Muscle of back (tissue), 13 donors: ENCODE measurements at places on chromosomes 1 and 21.

DNA sequence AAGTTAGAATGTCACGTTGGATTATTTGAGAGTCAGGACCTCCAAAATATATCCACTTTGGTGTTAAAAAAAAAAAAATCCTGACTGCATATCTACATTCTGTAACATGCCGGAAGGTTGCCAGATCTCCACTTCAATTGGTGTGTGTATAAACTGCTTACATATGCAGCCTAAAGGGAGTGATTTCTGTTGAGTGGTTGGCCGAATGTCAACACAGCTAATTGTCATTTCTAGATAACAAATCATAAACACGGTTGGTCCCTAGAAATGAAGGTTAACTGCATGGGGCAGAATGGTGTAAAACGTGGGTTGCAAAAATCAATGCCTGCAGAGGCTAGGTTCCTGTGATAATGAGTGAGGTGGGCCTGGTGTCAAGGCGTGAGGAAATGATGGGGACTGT is 15.0 kb upstream of the ROR1 start:
- no peak for DNase-seq

GRCh38 chr1:1176931-1177330 is 3.3 kb downstream of the TTLL10 start:
- no peak for DNase-seq

- no peak for DNase-seq
Observed at GRCh38 chr1:29824511-29825273, 588.4 kb downstream of the PTPRU start.

- peak; percentile 37 for DNase-seq
Observed at GRCh38 chr21:14737922-14738321, 191.8 kb upstream of the SAMSN1 start.

DNA sequence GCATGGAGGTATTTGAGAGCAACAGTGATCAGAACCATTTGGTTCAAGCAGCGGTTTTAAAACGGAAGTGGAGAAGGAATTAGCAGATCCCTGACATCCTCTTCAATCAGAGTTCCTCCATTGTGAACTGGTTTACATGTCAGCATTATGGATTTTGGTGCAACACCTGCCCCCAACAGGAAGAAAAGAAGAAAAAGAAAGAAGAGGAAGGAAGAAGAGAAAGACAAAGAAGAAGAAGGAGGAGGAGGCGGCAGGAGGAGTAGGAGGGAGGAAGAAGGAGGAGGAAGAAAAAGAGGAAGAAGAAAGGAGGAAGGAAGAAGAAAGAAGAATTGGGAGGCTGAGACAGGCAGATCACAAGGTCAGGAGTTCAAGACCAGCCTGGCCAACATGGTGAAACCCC is 17.4 kb downstream of the NDUFS5 start:
- no peak for DNase-seq

DNA sequence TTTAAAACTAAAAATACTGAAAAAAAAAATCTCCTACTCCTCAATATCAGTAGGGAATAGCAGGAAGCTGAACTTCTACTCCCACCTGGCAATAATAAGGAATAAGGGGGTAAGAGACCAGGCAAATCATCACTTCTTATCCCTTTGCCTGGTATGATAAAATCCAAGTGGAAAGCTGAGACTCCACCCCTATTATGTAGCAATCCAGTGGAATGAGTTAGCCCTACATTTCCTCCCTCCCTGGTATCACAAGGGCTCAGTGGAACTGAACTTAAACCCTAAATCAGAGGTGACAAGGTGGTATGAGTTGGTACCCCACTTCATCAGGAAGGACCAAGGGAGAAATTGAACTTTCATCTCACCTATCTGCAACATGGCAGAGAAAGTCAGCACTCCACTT is 25.7 kb downstream of the TRIM33 start:
- DNase-seq: no peak

DNA sequence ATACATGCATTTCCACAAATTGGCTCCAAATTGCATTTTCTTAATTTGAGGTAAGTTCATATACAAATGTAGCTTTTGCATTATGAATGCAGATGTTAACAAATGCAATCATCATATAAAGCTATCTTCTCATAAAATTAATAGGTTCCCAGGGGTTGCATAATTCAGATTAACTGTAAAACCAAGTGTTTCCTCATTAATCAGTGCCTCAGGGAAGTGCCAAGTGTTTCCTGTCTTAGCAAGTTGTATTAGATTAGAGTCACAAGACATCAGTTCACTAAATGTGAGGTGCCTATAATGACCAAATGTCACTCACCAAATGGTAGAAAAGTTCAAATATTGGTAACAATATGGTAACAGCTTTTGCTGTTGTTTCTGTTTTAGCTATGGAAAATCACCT is 140.8 kb downstream of the PTGER3 start:
- no peak for DNase-seq

- no peak for DNase-seq
Observed at GRCh38 chr1:61953076-61953789, 211.0 kb downstream of the PATJ start.

- no peak for DNase-seq
Observed at GRCh38 chr1:117633423-117633822, 27.6 kb downstream of the TENT5C start.

GRCh38 chr1:192401825-192402224 is 85.0 kb downstream of the RGS21 start:
- no peak for DNase-seq

- DNase-seq: no peak
Observed at GRCh38 chr1:58159434-58159830, 387.1 kb downstream of the OMA1 start.

GRCh38 chr1:244092293-244092963 is 41.3 kb downstream of the ZBTB18 start:
- DNase-seq: peak; percentile 60

- DNase-seq: no peak
Observed at GRCh38 chr1:177305040-177306018, 134.6 kb downstream of the BRINP2 start.

DNA sequence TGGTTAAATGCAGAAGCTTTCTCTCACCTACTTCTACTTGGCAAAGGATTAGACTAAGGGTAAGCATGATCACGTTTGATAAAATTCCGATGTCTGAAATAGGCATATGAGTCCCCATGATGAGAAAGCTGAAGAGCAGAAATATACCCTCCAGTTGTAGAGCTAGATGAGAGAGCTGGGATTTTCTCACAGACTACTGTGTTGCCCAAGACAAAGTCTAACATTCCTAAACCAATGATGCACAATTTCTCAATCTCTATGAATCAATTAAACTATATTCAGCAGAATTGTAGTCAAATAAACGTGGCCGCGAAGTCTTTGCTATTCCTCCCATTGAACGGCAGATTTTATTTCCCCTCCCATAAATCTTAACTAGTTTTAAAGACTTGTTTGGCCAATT is 699.2 kb downstream of the KCNT2 start:
- DNase-seq: no peak

DNA sequence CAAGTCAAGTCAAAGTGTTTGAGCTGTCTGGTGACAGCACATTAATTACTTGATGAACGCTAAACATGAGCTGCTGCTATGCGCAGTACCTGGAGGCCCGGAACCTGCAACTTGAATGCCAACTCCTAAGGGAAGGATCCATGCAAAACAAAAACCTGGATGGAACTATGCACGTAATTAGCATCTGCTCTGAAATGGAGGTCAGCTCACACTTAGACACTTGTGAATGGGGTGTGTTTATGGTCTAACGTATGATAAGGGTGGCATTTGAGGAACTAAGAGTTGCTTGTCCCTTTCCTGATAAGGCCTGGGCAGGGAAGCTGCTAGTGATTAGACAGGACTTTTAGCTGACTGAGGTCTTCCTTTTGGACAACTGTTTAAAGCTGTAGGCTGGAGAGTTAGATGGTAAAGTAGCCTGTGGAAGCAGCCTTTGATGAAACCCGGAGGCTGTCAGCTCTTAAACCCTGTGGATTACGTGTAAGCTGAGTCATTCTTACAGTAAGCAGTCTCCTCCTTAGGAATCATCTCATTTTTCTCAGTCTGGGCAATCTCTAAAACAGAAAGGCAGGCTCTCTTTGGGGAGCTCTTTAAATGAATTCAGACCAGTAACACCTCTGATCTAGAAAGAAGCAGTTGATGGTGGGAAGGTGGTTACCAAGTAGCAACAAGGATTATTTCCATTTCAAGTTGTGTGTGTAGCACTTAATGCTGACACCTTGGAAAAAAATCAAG is 6.8 kb downstream of the TENT5C start:
- DNase-seq: no peak

- DNase-seq: no peak
Observed at GRCh38 chr1:150256554-150257341, 826 bp upstream of the CA14 start.

DNA sequence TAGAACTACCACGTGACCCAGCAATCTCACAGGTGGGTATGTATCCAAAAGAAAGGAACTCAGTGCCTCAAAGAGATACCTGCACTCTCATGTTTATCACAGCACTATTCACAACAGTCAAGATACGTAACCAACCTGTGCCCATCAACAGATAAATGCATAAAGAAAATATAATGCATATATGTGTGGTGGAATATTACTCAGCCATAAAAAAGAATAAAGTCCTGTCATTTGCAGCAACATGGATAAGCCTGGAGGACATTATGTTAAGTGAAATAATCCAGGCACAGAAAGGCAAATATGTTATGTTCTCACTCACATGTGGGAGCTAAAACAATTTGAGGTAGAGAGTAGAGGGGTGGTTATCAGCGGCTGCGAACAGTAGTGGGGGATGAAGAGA is 413.8 kb downstream of the SMYD3 start:
- DNase-seq: no peak

- DNase-seq: no peak
Observed at GRCh38 chr21:35510294-35510693, 461.2 kb upstream of the RUNX1 start.

- DNase-seq: no peak
Observed at GRCh38 chr1:165629848-165630628, 996 bp upstream of the MGST3 start.

DNA sequence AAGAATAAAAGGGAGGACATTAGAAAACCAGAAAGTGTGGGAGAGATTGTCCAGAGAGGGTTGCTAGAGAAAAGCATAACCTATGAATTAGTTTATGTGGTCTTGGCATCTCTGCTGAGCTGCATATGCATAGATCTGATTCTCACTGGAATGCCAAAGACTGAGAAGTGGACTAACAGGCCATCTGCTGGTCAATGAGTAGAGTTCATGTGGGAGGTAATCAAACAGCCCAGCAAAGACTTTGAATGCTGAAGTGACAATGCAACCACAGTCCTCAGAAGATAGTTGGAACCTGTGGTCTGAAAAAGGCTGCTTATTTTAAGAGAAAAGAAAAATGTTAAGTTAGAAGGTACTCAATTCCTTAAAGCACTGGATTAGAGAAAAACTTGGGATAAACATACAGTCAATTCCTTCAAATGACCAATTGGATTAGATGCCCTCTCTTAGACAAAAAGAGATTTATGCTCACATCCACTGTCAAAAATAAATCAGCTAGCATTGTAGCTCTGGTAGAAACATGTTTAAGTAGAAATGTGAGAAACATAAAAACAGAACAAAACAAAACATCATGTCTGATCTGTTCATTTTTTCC is 382.8 kb downstream of the AMY1C start:
- peak; percentile 45 for DNase-seq

GRCh38 chr1:36522021-36522420 is 39.3 kb upstream of the CSF3R start:
- DNase-seq: no peak

- DNase-seq: peak; percentile 84
Observed at GRCh38 chr1:112674986-112675727, 698 bp downstream of the MOV10 start.

GRCh38 chr1:206465951-206466350 is 4.3 kb upstream of the IKBKE start:
- no peak for DNase-seq

- no peak for DNase-seq
Observed at GRCh38 chr21:41871293-41872030, 7.7 kb downstream of the PRDM15 start.

DNA sequence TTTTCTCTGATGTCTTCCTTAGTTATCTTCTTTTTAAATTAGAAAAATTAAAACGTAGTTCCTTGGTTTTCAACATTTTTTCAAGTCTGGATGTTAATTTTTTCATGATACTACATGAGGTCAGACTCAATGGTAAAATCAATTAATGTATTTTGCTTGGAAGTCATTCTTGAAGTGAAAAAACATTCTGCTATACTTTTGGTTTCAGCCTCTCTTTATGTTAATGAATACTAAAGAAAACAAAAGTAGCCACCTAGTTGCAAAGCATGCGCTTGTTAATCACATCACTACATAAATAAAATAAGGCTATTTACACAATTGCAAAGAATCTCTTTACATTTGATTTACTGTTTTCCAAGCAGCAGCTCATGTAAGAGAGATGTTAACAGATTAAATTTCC is 170.4 kb downstream of the LIPI start:
- no peak for DNase-seq

GRCh38 chr1:10185759-10186158 is 24.6 kb upstream of the KIF1B start:
- no peak for DNase-seq

- DNase-seq: no peak
Observed at GRCh38 chr1:248343451-248343850, 5.1 kb upstream of the OR14C36 start.

DNA sequence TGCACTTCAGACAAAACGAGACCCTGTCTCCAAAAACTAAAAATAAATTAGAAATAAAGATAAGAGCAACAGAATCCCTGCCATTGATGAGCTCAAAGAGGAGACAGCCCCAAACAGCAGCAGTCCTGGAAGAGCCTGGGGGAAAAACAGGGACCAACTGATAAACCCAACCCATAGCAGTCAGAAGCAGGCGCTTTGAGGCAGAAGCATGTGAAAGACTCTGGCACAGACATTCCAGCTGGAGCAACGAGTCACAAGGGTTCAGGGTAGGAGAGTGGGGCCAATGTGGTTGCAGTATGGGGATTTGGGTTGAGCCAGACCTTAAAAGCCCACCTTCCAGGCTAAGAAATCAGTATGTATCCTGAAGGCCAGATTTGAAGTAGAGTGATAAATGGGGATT is 78.5 kb downstream of the MPZL1 start:
- no peak for DNase-seq

DNA sequence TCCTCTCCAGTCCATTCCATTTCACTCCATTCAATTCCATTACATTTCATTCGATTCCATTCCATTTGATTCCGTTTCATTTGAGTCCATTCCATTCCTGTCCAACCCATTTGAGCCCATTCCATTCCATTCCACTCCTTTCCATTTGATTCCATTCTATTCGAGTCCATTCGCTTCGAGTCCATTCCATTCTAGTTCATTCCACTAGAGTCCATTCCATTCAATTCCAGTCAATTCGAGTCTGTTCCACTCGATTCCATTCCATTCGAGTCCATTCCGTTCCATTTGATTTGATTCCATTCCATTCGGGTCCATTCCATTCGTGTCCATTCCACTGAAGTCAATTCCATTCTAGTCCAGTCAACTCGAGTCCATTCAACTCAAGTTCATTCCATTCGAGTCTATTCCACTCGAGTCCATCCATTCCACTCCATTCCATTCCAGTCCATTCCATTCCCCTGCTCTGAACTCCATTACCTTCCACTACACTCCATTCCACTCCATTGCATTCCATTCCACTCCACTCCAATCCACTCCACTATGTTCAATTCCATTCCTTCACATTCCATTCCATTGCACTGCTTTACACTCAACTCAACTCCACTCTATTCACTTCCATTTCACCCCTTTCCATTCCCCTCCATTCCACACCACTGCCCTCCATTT is 2569.4 kb upstream of the TPTE start:
- no peak for DNase-seq

- peak; percentile 39 for DNase-seq
Observed at GRCh38 chr1:3491291-3492246, 37.1 kb downstream of the ARHGEF16 start.

GRCh38 chr1:18849261-18849711 is 10.2 kb downstream of the TAS1R2 start:
- DNase-seq: peak; percentile 42
